ENCODE measurements at places on chromosomes 2 and 18.

GRCh38 chr2:69582582-69583176, 60.9 kb downstream of the AAK1 start:
- no peak for DNase-seq

- no peak for DNase-seq
Observed at GRCh38 chr2:199381531-199381930, 76.2 kb downstream of the SATB2 start.

- no peak for DNase-seq
Observed at GRCh38 chr2:200352636-200353035, 46.1 kb downstream of the SPATS2L start.

DNA sequence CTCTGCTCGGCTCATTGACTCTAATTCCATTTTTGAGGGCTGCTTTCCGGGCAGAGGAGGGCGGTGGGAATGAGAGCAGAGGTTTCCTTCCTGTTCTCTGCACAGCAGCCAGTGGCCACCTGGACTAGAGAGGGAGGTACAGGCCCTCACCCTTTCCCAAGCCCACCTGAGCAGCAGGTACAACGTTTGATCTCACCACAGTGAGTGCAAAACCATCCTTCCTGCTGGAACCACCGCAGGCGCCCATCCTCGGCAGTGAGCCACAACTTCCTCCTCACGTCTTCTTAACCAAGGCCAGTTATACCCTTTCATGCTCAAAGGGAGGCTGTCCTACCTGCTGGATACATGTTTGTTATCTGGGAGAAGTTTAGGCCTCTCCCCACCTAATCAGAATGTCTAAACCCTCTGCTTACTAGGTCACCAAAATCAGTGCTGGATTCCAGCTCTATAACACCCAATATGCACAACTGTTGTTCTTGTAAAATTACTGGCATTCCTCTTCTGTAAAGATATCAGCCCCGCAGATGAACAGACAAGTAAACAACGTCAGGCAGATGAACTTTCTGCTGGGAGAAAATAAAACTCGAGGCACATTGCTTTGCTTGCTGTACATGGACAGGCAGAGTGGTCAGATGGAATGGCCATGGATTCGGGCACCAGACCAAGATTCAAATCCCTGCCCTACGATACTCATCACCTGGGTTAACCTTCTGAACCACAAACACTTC, 191.4 kb downstream of the SH3RF3 start:
- DNase-seq = no peak

DNA sequence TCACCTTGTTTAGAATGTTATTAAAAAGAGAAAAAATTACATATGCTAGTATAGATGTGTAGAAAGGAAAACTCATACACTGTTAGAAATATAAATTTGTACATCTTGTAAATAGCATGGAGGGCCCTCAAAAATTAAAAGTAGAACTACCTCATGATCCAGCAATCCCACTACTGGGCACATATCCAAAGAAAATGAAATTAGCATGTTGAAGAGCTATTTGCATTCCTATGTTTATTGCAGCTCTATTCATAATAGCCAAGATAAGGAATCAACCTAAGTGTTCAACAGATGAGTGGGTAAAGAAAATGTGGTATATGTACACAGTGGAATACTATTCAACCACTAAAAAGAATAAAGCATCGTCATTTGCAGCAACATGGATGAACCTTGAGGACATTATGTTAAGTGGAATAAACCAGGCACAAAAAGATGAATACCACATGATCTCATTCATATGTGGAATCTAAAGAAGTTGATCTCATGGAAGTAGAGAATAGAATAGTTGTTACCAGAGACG, 251.5 kb upstream of the THUMPD2 start:
- DNase-seq = no peak

DNA sequence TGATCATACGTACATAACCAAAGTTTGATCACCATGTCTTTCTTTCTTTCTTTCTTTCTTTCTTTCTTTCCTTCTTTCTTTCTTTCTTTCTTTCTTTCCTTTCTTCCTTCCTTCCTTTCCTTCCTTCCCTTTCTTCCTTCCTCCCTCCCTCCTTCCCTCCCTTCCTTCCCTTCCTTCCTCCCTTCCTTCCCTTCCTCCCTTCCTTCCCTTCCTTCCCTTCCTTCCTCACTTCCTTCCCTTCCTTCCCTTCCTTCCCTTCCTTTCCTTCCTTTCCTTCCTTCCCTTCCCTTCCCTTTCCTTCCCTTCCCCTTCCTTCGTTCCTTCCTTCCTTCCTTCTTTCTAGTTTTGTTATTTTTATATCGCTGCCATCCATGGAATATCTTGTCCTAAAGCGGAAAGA, 406.7 kb upstream of the DDX18 start:
- no peak for DNase-seq

DNA sequence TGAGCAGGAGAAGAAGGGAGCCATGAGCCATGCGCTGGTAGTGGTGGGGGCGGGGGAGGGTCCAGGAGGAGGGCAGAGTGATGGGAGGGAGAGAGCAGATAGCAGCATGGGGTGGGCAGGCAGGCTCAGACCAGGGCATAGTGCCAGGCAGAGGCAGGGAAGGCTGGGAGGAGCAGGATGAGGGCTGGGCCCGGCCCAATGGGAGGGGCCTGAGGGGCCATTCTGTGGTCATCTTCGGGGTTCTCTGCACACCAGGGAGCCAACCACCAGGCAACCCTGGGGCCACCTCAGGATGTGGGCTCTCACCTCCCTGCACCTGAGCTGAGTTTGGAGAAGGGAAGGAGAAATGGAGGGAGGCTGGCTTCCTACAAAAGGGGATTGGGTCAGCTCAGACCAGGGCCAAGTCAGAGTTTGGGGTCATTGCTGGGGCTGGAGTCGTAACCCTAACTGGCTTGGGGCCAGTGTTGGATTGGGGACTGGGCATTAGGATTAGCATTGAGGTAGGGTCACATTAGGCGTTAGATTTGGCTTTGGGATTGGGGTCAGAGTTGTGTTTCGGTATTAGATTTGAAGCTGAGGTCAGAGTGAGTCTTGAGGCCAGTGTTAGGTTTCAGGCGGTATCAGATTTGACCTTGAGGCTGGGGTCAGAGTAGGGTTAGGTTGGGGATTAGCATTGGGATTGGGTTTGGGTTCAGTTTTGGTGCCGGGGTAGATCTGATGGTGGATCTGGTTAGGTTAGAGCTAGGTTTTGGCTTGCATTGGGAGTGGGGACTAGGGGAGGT, 11.2 kb downstream of the VIL1 start:
- DNase-seq = no peak

DNA sequence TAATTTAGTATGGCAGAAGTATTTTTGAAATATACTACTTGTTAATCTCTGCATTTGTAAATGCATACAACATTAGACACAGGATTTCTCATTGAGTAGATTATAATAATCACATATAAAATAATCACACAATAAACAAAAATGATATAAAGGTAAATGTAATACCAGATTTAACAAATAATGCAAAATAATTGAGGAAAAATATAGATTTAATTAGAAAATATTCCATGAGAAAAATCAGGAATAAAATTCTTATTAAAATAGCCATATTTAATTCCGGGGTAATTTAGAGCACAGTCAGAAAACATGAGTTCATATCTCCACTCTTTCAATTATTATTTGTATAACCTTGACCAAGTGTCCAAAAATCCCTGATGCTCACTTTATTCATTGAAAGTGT, 385.9 kb upstream of the SYT4 start:
- no peak for DNase-seq

DNA sequence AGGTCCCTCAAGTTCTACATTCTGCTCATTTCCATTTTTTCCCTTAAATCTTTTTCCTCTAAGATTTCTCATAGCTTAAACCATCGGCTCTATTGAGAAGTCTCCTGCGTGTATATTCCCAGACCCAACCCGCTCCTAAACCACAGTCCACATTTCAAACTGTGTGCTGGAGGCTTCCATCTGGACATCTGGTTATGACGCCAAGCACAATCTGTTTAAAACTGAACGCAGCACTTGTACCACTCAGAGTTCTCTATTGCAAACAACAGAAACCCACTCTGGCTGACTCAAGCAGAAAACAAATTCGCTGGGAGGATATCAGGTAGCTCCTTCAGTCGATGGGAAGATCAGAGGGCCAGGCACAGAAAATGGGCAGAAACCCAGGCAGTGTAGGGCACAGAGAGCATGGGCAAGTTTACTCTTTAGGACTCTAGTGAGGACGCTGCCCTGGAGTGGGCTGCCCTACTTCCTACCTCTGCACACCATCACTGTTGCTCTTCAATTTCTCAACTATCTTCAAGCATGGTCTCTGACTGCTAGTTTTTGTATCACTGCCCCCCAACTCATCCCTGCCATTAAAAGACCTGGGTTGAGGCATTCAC, 5.6 kb upstream of the EML4 start:
- no peak for DNase-seq

DNA sequence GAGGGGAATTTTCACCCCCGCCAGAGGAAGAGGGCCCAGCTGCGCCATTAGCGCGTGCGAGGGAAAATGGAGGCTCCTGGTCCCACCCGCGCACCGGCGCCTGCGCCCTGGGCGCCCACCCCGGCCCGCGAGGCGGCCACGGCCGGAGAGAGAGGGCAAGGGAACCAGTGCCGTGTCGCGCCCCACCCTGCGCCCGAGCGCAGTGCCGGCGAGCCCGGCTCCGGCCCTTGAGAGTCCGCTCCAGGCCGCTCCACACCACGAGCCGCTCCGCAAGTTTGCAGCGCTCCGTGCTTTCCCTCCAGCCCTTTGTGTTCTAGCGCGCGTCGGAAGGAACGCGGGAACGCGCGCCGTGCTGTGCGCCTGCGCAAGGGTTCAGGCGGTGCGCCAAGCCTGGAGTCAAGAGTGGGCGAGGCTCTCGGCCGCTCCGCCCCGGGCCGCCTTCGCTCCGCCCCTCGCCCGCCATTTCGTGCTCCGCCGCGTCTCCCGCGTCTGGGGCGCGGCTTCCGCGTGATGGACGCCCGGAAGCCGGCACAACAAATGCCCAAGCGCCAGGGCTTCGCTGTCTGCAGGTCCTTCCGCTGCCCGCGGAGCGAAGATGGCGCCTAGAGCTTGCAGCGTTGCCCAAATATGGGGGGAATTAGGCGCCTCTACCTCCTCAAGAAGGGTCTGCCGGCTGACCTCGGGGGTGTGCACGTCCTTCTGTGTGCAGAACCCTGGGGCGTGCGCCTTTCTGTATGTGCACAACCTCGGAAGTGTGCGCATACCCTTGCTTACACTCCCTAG, 46.1 kb upstream of the PTMA start:
- no peak for DNase-seq

DNA sequence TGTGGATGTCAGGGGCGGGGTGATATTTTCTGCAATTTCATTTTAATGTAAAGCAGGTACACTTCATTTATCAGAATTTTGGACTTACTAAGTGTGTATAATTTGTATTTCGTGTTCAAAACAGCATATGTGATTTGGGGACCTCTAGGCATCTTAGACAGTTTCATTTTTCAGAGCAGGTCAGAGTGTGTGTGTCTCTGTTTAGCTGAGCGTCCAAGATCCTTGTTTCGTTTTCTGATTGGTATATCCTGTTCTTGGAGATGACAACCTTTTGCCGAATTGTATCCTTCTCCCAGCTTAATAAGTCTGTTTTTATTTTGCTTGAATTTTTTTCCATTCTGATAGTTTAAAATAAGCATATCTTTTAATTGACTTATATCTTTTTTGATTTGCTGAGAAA, 128.3 kb downstream of the KCNJ3 start:
- DNase-seq = no peak

DNA sequence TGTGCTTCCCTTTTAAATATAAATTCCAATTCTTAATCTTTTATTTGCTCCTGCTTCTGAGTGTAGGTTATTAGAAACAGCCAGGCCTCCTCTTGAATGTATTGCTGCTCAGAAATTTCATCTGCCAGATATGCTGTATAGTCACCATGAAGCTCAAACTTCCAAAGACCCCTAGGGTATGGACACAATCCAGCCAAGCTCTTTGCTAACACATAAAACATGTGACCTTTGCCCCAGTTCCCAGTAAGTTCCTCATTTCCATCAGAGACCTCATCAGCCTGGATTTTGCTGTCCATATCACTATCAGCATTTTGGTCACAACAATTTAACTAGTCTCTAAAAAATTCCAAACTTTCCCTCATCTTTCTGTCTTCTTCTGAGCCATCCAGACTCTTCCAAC, 75.2 kb downstream of the MAP2 start:
- no peak for DNase-seq

- peak; percentile 51 for DNase-seq
Observed at GRCh38 chr2:191165176-191165643, 14.4 kb upstream of the STAT4 start.

GRCh38 chr18:5461041-5461440, 82.8 kb downstream of the EPB41L3 start:
- DNase-seq = no peak

DNA sequence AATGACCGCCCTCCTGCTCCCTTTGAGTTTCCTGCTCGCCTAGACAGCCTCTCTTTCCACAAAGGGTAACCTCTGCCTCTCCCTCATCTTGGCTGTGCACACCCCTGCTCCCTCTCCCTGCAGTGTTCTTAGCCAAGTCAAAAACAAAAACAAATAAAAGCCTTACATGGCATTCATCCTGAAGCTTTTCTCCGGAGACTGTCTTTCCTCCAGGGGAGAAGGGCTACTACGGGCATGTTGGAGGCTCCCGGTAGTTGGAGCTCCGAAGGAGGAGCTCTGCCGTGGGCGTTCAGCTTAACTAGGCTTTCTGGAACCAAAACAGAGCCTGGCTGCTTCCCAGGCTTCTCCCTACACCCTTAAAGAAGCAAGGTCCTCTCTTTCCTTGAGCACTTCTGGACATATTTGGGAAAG, 104.2 kb downstream of the TPGS2 start:
- DNase-seq = no peak

GRCh38 chr2:234834228-234834923, 117.4 kb upstream of the SH3BP4 start:
- DNase-seq = no peak

DNA sequence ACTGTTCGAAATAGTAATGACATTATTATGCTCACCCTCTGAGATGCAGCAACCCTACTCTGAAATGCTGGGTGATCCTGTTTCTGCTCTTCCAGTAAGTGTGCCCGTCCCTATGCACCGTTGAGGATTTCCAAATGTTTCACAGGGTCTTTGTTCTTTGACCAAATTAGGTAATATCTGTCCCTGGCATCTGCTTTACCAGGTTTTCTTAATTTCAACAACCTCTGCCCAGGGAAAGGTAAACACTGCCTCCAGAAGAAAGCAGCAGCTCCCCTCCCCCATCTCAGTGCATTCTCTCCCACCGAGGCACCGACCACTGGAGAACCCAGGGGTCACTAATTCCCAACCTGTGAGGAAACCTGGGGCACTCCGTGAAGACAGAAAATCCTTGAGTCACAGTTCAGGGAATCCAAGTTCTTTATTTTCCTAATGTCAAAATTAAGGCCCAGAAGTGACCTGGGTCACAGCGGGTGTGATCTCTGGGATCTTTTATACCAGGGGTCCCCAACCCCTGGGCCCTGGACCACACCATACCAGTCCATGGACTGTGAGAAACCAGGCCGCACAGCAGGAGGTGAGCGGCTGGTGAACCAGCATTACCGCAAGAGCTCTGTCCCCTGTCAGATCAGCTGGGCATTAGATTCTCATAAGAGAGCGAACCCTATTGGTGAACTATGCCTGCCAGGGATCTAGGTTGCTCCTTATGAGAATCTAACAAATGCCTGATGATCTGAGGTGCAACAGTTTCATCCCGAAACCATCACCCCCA, 1.2 kb upstream of the GRB14 start:
- DNase-seq = no peak

GRCh38 chr2:236936446-236936940, 149.2 kb upstream of the COPS8 start:
- no peak for DNase-seq

GRCh38 chr2:174086708-174087107, 121.5 kb upstream of the SP3 start:
- DNase-seq = no peak

Measured in H4 (cell line).